Vagina (tissue), 2 donors: ENCODE measurements at places on chromosomes 2 and 18. TPM values are rescaled to one million over a fixed set of nuclear protein-coding genes. Genes with fewer than 3 reads are reported as not detected.

DNA sequence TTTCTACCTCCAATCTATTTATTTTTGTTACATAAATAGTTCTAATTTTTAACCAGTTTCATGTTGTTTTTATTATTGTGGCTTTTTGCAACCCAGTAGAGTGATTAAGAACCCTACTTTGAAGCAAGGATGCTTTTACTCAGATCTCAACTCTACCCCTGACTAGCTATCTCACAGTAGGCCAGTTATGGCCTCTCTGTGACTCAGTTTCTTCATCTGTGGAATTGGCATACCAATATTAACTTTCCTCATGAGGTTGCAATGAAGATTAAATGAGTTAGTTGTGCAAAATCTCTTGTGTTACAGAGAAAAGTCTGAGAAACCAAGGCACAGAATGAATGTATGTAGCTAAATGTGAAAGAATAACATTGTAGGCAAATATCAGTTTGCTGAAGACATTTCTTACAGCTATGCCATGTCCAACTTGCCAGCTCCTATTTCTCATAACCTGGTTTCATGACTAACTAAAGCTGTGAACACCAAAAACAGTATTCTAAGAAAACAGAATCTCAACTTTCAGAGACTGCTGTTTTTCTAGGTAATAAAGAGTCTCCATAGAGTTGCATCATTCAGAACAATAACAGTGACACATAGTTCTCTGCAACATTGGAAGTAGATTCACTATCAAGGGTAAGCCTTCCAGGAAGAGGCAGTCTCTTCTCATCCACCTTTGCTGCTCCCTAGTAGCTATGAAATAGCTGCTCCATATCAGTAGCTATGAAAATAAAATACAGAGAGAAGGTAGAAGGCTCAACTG is 33.2 kb upstream of the CYTIP start:
- DNase-seq: no peak

Gene TTN
- total RNA-seq: 2.0 TPM

Gene VRK2
- 23.1 TPM for total RNA-seq

Gene LHCGR
- total RNA-seq: not detected

Gene ZNF385B
- 11.5 TPM for total RNA-seq
